ENCODE measurements at places on chromosomes 6 and 20.

GRCh38 chr20:47661714-47662113, 123.6 kb downstream of the SULF2 start:
- DNase-seq = no peak

- no peak for DNase-seq
These were observed 511.8 kb upstream of the ID4 start for GRCh38 chr6:19325335-19325789.

GRCh38 chr6:45447716-45448115, 70.0 kb upstream of the SUPT3H start:
- no peak for DNase-seq

- DNase-seq = no peak
These were observed 464.8 kb downstream of the CBLN4 start for GRCh38 chr20:55540486-55540885.

- no peak for DNase-seq
These were observed 113.3 kb downstream of the TCP11 start for GRCh38 chr6:35027807-35028206.

DNA sequence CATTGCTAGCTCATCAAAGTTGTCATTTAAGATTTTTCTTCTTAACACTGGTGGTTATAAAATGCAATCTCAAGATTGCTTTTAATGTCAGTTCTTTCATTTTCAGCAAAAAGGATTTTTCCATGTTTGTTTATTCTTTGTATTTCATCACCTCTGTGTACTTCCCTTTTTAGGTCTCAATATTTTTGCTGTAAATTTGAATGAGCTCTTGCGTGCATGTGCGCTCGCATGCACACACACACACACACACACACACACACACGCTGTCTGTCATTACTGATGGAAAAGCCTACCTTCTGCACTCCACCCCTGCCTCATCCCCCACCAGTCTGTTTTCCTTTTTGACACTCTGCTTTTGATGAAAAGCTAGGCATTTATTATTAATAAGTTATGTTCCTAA, 85.3 kb upstream of the FYN start:
- DNase-seq = no peak

DNA sequence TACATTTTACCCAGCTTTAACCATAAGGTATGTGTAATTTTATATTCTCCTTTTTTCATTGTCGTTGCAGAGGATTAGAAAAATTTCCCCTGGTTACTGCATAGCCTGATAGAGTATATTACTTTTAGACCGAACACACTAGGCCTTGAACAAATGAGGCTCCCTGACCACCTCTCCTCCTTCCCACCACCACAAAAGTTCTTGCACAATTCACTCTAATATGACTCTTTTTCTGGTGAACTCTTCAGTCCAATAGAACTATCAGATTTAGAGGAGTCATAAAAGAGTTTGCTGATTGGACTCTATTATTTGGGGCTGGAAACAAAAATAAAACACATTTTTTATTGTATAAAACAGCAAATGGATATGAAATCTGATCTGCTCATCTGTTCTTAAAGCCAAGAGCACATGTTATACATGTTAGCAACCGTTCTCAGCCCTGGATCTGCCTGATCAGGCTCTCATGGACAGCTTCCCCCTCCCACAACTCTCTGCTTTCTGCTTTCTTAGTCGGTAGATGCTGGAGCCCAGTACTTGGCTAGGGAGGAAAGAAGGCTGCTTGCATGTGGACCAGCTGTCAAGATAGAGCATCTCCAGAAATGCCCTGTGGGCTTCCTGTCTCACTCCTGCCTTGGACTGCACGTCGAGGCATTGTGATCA, 83.5 kb downstream of the CD164 start:
- DNase-seq = no peak

DNA sequence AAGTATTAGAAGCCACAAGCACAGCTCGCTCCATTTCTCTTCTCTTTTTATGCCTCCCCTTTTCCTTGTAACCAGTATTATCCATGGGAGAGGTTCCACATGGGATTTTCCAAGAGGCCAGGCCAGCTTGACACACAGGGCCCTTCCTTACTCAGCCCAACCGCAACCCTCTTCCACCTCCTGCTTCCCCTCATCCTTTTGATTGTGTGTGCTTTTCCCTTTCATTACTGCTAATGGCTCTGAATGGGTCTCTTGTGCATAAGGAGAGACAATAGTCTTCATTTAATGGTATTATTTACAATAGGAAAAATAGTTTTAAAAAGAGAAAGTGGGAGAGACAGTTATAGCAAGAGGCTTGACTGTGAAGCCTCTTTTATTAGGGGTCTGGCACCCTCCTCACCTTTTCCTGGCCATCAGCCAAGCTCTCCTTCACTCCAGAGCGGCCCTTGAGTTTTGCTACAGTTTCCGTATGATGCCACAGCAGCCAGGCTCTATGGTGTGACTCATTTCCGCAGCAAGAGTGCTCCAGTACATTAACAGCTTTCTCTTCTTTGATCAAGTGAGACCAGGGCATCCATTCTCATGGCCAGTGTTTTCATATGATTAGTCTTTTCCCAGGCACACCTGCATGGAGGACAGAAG, 579.5 kb downstream of the TFAP2B start:
- DNase-seq = no peak
